ENCODE measurements at places on chromosomes 4 and X. TPM values are rescaled to one million over a fixed set of nuclear protein-coding genes. Genes with fewer than 3 reads are reported as not detected.

GRCh38 chr4:113436360-113436759, 325.2 kb downstream of the CAMK2D start:
- no peak for DNase-seq

Gene PPA2
- total RNA-seq: 49.8 TPM

Gene SPANXB1
- not detected for total RNA-seq

GRCh38 chr4:182190306-182190705, 52.9 kb upstream of the TENM3 start:
- DNase-seq: no peak

Gene PDZD11
- 43.1 TPM for total RNA-seq

GRCh38 chr4:184197536-184198082, 20.1 kb downstream of the ENPP6 start:
- no peak for DNase-seq

DNA sequence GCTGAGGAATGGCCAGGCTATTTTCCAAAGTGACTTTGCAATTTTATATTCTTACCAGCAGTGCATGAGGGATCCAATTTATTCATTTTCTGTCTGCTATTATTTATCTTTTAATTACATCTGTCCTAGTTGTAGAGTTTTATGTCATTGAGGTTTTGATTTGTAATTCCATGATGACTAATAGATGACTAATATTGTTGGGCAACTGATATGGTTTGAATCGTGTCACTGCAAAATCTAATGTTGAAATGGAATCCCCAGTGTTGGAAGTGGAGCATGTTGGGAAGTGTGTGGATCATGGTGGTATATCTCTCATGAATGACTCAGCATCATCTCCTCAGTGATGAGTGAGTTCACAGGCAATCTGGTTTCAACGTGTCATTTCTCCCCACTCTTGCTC, 201.5 kb downstream of the TBX22 start:
- no peak for DNase-seq

- no peak for DNase-seq
Observed at GRCh38 chrX:147958291-147958690, 22.8 kb upstream of the FMR1NB start.

GRCh38 chrX:15748841-15749240, 10.8 kb downstream of the CA5B start:
- no peak for DNase-seq

Gene ADGRA3
- 3.2 TPM for total RNA-seq

Data from activated CD4-positive, alpha-beta T cell treated with anti-CD3 and anti-CD28 coated beads, Interleukin-2, amount 10 ng/mL, durations not matched to agents 7 days and 5 days (primary cell).